Daoy (cell line): ENCODE measurements at places on chromosomes 12 and 14. TPM values are rescaled to one million over a fixed set of nuclear protein-coding genes. Genes with fewer than 3 reads are reported as not detected.
A peak's percentile ranks its signal among the peaks of the same experiment; 100 is the strongest.

DNA sequence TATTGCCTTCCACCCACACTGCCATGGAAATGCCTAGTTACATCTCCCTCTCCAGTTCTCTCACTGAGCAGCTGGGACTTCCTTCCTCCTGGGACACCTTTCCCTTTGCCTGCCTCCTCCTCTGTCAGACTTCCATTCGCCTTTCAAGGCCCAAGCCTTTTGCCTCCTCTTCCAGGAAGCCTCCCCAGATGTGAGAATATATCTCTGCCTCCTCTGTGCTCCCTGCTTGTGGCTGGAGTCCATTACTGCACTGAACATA, 3.1 kb downstream of the IFI27L2 start:
- DNase-seq = no peak

DNA sequence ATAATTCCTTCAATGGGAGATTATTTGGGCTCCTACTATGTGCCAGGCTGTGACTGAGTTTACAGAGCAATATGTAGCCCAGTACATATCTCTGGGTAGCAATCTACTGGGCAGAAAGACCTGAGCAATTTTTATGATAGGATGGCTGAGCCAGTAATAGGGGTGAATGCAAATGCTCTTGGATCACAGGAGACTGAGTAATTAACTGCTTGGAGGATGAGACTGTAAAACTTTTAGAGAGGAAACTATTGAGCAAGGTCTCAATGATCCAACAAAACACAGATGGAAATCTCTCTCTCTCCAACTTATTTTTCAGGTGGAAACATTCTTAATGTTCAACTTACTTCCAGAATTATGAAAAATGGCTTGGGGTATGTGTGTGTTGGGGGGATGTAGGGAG, 402.2 kb downstream of the AEBP2 start:
- no peak for DNase-seq

DNA sequence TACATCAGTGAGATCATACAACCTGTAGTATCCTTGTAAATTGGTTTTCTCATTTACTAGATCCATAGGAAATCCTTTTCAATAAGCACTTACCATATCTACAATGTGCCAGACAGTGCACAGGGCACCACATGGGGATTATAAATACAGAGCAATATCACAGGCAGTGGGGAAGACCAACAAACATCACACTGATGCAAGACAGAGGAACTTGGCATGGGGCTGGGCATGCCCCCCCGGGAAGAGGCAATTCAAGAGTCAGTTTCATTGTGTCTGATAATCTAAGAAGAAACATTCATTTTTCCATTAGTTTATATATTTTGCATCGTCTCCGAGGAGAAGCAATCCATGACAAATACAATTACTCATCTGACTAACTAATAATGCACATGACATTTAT, 16.2 kb downstream of the NT5DC3 start:
- no peak for DNase-seq

SSPN gene
- total RNA-seq = 6.0 and 7.3 TPM in 2 replicates

GRCh38 chr12:14185427-14186192, 179.9 kb upstream of the ATF7IP start:
- peak; percentile 25 for DNase-seq

DNAI7 gene
- 0.11 and 0.33 TPM in 2 replicates for total RNA-seq

TNS2 gene
- total RNA-seq = 7.0 and 8.2 TPM in 2 replicates

DNA sequence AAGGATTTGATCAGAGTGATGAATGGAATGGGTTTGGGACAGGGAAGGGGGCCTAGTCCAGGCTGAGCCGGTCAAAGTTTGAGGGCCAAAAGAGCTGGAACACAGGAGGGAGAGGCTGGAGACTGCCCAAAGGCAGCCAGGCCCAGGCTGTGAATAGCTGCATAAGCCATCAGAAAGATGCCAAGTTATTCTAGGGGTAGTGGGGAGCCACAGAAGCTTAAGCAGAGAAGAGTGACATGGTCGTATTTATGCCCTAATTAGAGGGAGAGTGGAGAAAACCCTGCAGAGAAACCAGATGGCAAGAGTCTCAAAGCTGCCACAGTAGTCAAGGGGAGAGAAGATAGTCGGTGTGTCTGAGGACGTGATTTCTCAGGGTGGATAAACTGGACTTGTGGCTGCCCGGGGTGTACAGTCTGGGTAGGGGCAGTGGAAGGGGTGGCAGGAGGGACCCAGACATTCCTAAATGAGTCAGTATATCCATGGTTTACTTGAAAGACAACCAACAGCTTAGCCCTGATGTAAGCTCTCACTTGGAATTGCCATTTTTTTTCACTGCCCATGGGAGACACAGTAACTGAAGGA, 99.2 kb downstream of the PRICKLE1 start:
- no peak for DNase-seq

- no peak for DNase-seq
Observed at GRCh38 chr14:100544506-100545141, 42.6 kb downstream of the BEGAIN start.

DNA sequence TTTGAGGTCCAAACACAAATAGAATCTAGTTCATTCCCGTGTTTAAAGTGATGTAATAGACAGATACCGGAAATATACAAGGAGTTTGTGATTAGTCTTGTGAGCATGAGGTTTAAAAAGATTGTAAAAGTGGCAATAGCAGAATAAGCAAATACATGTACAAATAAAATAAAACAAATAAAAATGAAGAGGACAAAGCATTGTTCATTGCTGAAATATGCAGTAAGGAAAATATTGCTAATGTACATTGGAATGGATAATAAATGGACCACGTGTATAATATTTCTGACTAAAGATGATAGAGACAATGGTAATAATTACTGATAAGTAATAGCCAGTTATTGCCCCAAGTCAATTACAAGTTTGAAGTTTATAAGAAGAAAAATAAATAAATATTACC, 75.6 kb upstream of the RTL1 start:
- DNase-seq = no peak

ASB2 gene
- total RNA-seq = 1.8 and 3.0 TPM in 2 replicates

DNA sequence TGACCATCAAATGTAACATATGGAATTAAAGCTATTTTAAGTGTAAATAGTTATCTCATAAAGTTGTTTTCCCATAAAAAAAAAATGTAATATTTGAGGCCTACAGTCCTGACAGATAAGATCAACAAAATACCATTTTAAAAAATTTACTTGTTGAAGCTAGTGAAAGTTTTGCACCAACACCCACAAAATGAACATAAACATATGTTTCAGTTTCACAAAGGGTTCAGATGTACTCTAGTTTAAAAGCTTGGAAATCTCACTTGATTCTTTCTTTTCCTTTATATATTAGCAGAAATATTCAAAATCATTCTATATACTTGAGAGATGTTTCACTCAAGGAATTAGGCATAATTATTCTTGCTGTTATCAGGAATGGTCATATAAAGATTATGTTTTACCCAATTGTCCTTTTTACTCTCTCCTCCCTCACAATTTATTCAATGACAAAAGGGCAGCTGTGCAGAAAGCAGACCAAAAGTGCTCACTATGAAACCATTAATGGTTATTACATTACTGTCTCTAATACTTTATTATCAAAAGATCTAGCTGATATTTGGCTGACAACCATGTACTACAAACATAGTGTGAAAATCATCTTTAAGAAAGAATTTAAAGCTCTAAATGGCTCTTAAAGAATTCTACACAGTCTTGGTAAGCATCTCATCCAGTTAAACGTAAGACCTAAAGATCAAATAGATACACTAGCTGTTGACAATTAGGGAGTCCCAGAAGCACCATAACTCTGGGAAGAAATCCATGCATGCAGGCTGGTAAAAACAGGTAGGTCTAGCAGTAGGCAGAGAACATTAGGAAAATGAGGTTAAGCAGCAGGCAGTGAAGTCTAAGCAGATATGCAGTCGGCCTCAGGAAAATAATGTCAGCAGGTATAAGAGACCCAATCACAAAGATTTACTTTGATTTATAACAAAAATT, 28.8 kb downstream of the KIF21A start:
- DNase-seq = no peak

DNA sequence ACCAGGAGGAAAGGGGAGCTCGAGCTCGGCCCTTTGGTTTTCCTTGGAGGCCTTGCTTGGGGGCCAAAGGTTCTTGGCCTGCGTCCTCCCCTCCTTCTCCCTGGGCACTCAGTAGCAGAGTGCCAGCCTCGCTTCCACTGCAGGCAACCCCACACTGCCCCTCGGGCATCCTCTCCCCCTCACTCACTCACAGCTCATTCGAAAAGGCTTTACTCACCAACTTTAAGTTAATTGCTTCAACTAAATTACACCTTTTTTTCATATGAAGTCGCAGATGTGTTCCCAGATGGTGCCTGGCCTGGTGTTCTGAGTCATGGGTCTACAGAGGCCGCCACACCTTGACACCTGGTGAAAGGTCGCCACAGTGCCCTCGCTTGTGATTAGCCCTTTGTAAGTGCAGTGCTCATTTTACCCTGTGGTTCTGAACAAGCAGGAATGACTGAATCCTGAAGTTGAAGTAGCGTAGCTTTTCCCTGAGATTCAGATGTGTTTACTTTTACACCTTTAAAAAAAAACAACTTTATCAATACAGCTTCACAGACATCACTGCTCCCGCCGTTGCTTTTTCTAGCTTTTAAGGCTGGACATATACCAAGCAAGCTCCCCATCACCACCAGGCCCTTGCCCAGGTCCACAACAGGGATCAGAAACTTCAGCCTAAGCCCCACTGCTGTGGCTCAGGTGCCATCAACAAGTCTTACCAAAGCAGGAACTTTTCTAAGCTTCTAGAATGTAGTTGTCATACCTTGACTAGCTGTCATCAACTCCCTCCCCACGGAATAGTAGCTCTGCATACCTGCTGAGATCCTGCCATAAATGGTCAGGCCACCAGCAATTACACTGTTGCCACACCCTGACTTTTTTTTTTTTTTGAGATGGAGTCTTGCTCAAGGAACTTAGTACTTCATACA, 20.3 kb upstream of the ADIPOR2 start:
- DNase-seq = no peak

SYT1 gene
- 0.45 and 1.1 TPM in 2 replicates for total RNA-seq

RNF212B gene
- not detected in 2 replicates for total RNA-seq

DNA sequence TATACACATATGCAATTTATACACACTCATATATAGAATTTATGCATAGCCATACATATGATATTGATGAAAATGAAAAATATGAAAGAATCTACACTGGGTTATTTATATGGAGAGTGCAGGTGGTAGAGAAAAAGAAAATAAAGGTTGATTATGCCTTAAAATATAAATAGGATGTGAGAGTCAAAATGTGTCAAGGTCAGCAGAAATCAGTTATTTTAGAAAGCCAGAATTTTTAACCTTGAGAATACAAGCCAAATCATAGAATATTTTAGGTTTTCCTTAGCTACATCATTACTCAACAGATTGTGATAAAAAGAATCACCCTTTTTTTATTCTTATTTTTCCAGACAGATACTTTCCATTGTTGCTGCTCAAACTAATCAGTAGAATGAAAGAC, 146.2 kb downstream of the SLC6A15 start:
- no peak for DNase-seq

BIN2 gene
- not detected in 2 replicates for total RNA-seq

DNA sequence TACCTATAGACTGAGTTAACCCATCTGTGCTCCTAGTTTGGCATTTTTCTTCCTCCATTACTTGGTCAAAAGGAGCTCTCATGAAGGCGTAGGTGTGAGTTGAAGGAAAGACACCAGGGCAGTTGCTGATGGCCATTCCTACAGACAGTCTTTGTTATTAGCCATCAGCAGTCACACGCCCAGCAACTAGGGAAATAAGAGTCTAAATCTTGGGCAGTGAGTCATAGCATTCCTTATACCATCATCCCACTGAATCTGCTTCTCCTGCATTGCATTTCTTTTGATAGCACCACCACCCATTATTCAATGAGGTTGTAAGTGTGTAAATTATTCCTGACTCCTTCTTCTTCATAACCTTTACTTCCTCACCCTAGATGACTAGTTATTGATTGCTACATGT, 150.9 kb upstream of the IGF1 start:
- DNase-seq = peak; percentile 60

- no peak for DNase-seq
Observed at GRCh38 chr14:60757567-60758002, 23.0 kb downstream of the MNAT1 start.
